ENCODE measurements at places on chromosomes 2 and 18.

DNA sequence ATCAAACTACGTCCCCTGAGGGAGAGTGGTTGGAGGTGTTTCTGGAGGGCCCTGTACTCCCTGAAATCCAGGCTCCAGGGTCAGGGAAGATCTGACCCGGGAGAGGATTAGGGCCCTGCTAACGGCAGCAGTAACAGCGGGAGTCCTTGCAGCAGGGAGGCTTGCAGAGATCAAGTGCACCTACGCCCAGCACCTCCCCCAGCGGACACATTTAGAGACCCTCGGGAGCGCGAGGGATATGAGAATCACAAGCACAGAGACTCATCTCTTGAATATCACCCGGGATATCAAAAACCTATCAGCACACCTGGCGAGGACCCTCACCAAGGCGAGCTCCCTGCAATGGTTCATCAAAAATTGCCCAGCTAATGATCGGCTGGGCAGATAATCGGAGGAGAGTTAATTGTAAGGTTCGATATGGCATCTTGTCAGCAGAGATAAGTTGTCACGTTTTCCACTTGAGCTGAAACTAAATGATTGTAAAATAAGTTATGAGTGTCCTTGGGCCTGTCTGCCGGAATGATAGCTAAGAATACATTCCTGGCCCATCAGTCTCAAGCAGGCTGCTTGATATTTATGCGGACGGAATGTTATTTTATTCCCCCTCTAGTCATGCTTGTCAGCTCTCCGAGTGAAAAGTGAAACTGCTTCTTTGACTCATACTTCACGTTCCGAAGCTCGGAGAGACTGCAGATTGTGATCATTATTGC, 209.8 kb downstream of the GBX2 start:
- no peak for DNase-seq

GRCh38 chr18:27120246-27120645, 64.9 kb downstream of the CHST9 start:
- no peak for DNase-seq

GRCh38 chr2:241680827-241681599, 5.6 kb downstream of the DTYMK start:
- DNase-seq: no peak

DNA sequence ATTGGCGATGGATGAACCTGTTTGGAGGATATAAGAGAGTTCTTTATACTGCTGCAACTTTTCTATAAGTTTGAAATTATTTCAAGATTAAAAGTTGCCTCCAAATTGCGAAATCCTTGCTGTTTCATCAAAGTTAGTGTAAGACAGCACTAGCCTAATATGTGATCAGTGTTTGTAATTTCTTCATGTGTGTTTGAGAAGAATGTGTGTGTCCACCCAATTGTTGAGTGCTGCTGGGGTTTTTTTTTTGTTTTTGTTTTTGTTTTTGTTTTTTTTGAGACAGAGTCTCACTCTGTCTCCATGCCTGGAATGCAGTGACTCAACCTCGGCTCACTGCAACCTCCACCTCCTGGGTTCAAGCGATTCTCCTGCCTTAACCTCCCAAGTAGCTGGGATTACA, 33.4 kb downstream of the CDK15 start:
- DNase-seq: no peak

GRCh38 chr2:172211512-172211911, 108.8 kb upstream of the DLX2 start:
- DNase-seq: no peak

- DNase-seq: no peak
These were observed 13.2 kb downstream of the DYNAP start for GRCh38 chr18:54604211-54604610.

DNA sequence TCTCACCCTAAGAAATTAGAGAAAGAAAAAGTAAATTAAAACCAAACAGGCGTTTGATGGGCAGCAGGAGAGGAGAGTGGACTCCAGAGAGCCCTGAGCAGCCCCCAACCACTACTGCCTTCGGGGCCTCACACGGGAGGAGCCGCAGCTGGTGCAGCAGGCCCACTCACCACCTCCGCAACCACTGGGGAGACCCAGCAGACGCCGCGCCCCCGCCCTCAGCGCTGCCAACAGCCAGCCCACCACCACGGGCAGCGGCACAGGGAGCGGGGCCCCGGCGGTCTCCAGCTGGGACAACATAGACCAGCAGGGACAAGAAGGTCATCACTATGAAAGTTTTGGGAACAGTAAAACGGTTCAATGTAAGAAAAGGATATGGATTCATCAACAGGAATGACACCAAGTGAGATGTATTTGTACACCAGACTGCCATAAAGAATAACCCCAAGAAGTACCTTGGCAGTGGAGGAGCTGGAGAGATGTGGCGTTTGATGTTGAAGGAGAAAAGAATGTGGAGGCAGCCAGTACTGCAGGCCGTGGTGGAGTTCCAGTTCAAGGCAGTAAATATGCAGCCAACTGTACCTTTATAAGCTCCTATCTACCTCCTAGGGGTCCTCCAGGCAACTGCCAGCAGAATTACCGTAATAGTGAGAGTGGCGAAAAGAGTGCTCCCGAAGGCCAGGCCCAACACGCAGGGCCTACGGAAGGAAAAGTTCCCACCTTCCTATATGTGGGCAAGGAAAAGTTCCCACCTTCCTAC, 76.5 kb downstream of the OLA1 start:
- no peak for DNase-seq

DNA sequence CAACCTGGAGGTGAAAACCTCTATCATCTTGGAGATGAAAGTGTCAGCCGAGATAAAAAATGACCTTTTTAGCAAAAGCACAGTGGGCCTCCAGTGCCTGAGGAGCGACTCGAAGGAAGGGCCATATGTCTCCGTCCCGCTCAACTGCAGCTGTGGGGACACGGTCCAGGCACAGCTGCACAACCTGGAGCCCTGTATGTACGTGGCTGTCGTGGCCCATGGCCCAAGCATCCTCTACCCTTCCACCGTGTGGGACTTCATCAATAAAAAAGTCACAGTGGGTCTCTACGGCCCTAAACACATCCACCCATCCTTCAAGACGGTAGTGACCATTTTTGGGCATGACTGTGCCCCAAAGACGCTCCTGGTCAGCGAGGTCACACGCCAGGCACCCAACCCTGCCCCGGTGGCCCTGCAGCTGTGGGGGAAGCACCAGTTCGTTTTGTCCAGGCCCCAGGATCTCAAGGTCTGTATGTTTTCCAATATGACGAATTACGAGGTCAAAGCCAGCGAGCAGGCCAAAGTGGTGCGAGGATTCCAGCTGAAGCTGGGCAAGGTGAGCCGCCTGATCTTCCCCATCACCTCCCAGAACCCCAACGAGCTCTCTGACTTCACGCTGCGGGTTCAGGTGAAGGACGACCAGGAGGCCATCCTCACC, 90.2 kb downstream of the SH3BP4 start:
- DNase-seq: no peak

DNA sequence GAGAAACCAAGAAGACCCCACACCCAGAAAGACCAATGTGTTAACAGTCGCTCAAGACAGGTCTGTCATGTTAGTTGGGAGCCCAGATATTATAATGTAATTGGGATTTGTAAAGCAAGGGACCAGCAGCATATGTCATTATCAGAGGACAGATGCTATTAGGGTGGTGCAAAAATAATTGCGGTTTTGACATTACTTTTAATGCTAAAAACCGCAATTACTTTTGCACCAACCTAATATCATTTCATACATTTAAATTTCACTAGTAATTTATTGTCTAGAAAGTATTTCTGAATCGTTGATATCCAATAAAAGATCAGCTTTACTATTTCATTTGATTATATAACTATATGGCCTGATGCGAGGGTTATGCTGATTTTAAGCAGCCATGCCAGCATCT, 131.2 kb downstream of the TTN start:
- no peak for DNase-seq

GRCh38 chr2:239275044-239275685, 125.7 kb downstream of the HDAC4 start:
- peak; percentile 73 for DNase-seq

DNA sequence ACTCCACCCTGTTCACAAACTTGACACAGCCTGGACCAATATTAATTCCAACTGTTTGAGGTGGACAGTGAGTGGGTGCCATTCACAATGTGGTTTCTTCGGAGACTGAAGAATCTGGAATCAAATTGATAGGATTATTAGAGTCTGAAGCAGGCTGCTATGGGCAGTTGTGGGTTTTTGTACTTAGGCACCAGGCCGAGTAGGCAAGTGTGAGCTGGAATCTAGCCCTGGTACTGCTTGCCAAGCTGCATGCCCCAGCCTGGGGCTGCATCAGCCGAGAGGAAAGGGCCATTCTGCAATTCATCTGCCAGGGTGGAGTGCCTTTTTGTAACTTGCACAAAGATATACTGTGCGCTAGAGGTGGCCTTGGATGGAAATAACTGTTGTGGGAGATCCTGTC, 654.7 kb upstream of the FANCL start:
- DNase-seq: no peak

GRCh38 chr18:57404345-57404744, 30.8 kb upstream of the ONECUT2 start:
- DNase-seq: no peak

GRCh38 chr2:25707927-25708590, 34.7 kb upstream of the DTNB start:
- no peak for DNase-seq

- DNase-seq: no peak
These were observed 77.5 kb upstream of the TTC21B start for GRCh38 chr2:166031054-166031453.

GRCh38 chr2:28427741-28428415, 35.2 kb downstream of the FOSL2 start:
- no peak for DNase-seq

GRCh38 chr2:205366336-205367060, 315.8 kb upstream of the NRP2 start:
- DNase-seq: no peak

- no peak for DNase-seq
These were observed 7.2 kb upstream of the RAB12 start for GRCh38 chr18:8602040-8602439.

DNA sequence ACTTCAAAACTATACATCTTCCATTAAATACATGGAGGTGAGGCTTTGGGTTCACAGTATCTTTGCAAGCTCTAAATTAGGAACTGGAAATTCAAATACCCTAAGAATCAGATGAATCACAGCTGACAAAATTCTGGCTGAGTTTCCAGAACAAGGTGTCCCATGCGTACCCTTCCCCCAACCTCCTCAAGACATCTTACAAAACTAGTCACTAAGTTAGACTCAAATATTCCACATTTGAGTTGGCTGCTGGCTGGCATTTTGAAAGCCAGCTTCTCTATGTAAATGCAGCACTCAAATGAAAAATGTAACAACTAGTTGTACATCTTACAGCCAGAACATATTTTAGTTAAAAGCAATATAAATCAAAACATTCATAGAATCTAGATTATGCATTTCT, 131.0 kb upstream of the ARL5A start:
- DNase-seq: no peak

- no peak for DNase-seq
These were observed 46.6 kb downstream of the PRKRA start for GRCh38 chr2:178404368-178404767.

GRCh38 chr2:99890568-99891427, 251.6 kb downstream of the AFF3 start:
- no peak for DNase-seq

All from T-helper 1 cell (primary cell).